ENCODE measurements at places on chromosomes 11 and 22.

DNA sequence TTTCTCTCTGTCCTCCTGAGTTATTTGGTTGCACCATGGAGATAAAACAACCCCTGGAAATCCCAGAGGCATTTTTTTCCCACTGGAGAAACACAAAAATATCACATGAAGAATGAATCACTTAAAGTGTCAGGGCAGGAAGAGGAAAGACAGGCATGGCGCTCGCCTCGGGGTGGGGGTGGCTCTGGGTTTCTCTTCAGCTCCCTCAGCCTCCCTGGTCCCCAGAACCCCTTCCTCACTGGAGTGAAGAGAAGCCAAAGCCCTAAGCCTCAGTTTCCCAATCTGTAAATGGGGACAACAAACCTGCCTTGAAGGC is 938 bp downstream of the SHISAL1 start:
- no peak for DNase-seq

DNA sequence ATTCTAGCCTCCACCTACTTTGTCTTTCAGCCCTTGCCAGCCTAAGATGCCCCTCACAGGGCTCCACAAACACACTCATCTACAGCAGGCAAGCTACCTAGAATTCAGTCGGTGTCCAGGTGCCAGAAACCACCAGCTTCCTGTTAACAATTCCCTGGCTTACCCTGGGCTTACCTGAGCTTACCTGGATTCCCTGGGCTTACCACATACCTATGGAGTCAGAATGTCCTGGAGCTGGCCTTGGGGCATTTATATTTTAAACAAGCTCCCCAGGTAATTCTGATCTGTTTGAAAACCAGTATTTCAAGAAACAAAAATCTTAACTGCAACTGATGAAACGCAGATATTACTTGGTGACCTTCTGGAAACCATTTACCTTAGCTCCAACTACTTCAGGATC is 123.6 kb downstream of the SLC1A2 start:
- no peak for DNase-seq

- DNase-seq, result no peak
Measured at GRCh38 chr22:39068033-39068785, 8.9 kb upstream of the APOBEC3G start.

DNA sequence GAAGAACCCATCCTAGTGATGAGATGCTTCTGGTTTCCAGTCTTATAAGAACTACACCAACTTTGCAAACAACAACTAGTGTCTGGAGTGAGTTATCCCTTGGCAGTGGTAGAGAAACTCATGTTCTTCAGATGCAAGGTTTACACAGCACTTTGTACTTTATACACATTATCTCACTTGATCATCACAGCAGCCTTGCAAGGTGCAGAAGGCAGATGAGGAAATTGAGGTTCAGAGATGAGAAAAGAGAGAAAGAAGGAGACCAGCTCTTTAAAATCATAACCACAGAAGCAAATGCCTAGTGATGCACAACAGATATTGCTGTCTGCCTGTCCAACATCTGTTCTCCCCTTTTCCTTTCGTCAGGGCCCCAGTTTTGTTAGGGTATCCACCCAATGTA is 16.7 kb upstream of the CD44 start:
- no peak for DNase-seq

DNA sequence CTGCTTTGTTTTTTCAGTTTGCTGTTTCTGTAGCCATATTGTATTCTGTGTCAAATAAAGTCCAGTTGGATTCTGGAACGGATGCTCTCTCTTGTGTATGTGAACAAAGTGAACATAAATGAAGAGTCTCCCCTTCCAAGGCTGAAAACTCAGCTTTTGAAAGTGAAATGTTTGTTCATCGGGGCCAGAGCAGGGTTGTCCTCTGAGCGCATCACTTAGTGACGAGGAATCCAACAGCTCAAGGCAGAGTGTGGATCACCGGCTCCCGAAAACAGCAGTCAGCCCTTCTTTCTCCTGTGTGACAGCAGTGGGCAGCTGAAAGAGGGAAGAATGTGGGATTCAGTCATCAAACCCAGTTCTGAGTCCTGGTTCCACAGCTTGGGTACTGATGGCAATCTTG is 21.4 kb downstream of the RBX1 start:
- DNase-seq, result no peak

GRCh38 chr11:128761339-128761738 is 67.5 kb downstream of the FLI1 start:
- DNase-seq, result no peak

DNA sequence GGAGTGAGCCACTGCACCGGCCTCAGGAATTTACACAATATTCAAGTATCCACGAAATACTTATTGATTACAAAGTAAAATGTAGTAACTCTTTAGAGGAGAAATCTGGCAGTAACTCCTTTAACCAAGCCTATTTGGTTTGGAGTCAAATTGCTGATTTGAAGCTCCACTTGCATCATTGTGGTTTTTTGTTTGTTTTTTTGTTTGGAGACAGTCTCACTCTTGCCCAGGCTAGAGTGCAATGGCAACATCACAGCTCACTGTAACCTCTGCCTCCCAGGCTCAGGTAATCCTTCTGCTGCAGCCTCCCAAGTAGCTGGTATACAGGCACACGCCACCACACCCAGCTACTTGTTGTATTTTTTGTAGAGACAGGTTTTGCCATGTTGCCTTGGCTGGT is 6.4 kb upstream of the QSER1 start:
- no peak for DNase-seq

- no peak for DNase-seq
Measured at GRCh38 chr22:32909581-32910428, 108.3 kb downstream of the TIMP3 start.

- no peak for DNase-seq
Measured at GRCh38 chr11:129947474-129947873, 52.1 kb upstream of the NFRKB start.

GRCh38 chr22:23984430-23984829 is 4.5 kb downstream of the GSTT2 start:
- DNase-seq, result no peak

- no peak for DNase-seq
Measured at GRCh38 chr11:10784232-10785145, 24.2 kb downstream of the EIF4G2 start.

- peak; percentile 53 for DNase-seq
Measured at GRCh38 chr11:75532200-75533048, 6.7 kb upstream of the GDPD5 start.

DNA sequence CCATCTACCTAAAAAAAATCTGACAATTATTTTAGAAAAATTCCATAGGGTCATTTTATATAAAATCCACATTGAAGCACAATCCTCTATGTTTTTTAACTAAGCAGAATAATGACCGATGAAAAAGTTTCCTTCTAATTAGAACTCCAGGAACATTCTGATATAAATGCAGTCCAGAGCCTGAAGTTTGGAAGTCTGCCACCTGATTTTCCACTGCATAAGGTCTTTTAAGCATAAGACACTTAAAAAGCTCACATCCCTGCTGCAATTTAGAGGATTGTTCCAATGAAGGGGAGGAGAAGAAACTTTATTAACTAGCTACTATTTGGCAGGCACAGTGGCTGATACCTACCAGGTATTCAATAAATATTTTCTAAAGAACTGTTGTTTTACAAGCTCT is 570.3 kb upstream of the ANO5 start:
- no peak for DNase-seq

DNA sequence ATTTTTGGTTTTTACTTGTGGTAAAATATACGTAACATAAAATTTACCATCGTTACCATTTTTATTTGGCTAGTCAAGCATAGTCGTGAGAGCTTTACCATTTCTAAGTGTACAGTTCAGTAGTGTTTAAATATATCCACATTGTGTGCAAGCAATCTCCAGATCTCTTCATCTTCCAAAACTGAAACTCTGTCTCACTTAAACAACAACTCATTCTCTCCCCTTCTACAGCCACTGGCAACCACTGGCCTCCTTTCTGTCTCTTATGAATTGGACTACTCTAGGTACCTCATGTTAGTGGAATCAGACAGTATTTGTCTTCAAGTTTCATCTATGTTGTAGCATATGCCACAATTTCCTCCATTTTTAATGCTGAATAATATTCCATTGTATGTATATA is 37.4 kb downstream of the SMC1B start:
- DNase-seq, result no peak

GRCh38 chr11:83472806-83473205 is 186.6 kb upstream of the CCDC90B start:
- DNase-seq, result no peak

- DNase-seq, result no peak
Measured at GRCh38 chr11:95877291-95877690, 46.6 kb downstream of the MTMR2 start.

- DNase-seq, result no peak
Measured at GRCh38 chr11:100105255-100105981, 581.7 kb upstream of the ARHGAP42 start.

DNA sequence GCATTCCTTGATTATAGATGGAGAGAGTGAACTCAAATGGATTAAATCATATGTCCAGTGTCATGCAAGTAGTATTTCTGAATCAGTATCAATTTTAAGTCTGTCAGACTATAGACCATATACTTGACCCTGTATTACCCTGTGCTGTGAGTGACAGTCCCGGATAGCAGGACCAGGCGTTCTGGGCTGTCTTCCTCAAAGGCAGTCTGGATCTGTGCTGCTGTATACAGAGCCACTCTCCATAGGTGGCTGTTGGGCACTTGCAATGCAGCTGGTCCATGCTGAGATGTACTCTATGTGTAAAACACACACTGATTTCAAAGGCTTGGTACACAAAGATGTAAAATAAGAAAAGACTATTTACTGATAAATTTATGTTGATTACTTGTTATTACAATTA is 294.3 kb downstream of the OPCML start:
- DNase-seq, result no peak

GRCh38 chr11:72436661-72437060 is 2.3 kb upstream of the CLPB start:
- DNase-seq, result no peak

DNA sequence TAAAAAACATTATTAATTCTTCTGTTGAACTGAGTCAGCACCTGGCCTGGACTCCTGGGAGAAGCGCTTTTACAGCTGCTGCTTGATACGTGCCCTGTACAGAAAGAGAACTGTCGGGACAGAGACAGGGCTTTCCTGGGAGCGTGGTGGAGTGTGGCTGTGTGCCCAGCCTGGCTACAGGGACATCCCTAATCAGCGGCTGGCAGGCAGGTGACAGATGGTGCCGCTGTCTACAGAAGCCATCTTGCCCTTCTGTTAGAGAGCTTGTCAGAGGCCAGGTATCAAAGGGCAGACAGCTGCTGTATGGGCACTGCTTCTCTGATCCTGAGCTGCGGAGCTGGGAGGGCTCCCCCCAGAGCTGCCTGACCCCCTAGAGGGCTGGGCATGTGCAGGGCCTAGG is 361.8 kb downstream of the TENM4 start:
- DNase-seq, result no peak

GRCh38 chr22:39356464-39356863 is 6.7 kb downstream of the SYNGR1 start:
- no peak for DNase-seq
